H1 (cell line): ENCODE measurements at places on chromosomes 12 and 14. TPM values are rescaled to one million over a fixed set of nuclear protein-coding genes. Genes with fewer than 3 reads are reported as not detected.

C1R gene
- total RNA-seq: 6.9 and 7.7 TPM in 2 replicates

TPH2 gene
- total RNA-seq: 0.90 and 1.1 TPM in 2 replicates

DNA sequence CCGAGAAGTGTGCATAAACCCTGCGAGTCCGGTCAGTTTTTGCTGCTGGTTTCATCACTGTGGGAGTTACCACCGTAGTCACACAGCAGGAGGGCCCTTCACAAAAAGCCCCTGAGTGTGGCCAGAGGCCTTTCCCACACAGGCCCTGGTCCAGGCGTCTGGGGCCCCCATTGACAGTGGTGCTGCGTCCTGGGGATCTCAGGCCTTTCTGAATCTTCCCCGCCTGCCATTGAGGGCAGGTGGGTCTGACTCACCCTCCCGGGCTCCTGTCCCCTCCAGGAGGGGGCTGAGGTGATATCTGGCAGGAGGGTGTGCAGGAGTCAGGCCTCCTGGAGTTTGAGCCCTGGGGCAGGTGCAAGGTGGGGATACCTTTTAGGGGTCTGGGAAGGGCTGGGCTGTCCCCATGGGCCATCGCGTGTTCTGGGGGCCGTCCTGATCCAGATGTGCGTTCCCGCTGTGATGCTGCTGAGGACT lies 358.5 kb downstream of the TMEM121 start:
- no peaks in the 10 kb centered on the region for H3K4me1 ChIP-seq
- no peak for DNase-seq

GRCh38 chr14:74952697-74953484 lies 2.5 kb downstream of the PGF start:
- peaks cover 25% of the 10 kb centered on the region for H3K4me1 ChIP-seq
- no peak overlapping the region for H3K27ac ChIP-seq
- peaks cover 13% of the 10 kb centered on the region for H3K27me3 ChIP-seq

DNA sequence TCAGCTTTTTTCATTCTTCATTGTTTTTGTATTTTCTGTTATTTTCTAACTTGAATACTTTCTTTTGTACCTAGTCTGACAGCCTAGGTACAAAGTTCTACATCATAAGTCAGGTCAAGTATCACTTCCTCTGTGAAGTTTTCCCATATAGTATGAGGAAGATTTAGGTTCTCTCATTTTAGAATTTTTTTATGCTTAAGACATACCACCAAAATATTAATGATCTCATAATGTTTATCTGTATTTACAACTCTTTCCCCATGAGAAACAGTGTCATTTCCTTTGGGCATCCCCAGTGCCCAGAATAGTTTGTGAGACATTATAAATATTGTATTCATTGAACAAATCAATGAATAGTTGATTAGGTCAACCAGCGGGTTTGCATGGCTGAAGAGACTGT lies 3.1 kb upstream of the ATF7IP start:
- H3K36me3 ChIP-seq: no peaks in the 10 kb centered on the region
- no peak overlapping the region for H3K4me3 ChIP-seq
- H3K27me3 ChIP-seq: no peaks in the 10 kb centered on the region
- no peaks in the 10 kb centered on the region for H3K4me1 ChIP-seq
- no peak for DNase-seq

- no peaks in the 10 kb centered on the region for H3K36me3 ChIP-seq
- H3K4me3 ChIP-seq: no peak overlapping the region
- DNase-seq: no peak
- H3K27me3 ChIP-seq: no peaks in the 10 kb centered on the region
- H3K4me1 ChIP-seq: peaks cover 17% of the 10 kb centered on the region
Observed at GRCh38 chr14:76985540-76986230, 42.8 kb downstream of the IRF2BPL start.
